Thoracic aorta endothelial cell (primary cell): ENCODE measurements at places on chromosomes 13 and 19. TPM values are rescaled to one million over a fixed set of nuclear protein-coding genes. Genes with fewer than 3 reads are reported as not detected.

The CYP4F3 gene
- under 0.01 and 0.07 TPM in 2 replicates for total RNA-seq

The ZNF610 gene
- total RNA-seq: 1.4 and 3.1 TPM in 2 replicates

The SLC6A16 gene
- 0.65 and 1.3 TPM in 2 replicates for total RNA-seq

The URAD gene
- not detected in 2 replicates for total RNA-seq

The SIGLEC7 gene
- total RNA-seq: not detected in 2 replicates

The IGSF23 gene
- not detected in 2 replicates for total RNA-seq

The ZFP14 gene
- 2.8 and 3.1 TPM in 2 replicates for total RNA-seq
